ENCODE measurements at places on chromosomes 13 and 19. TPM values are rescaled to one million over a fixed set of nuclear protein-coding genes. Genes with fewer than 3 reads are reported as not detected.

The MYBPC2 gene
- total RNA-seq: not detected

The ZNF155 gene
- total RNA-seq: 6.8 TPM

DNA sequence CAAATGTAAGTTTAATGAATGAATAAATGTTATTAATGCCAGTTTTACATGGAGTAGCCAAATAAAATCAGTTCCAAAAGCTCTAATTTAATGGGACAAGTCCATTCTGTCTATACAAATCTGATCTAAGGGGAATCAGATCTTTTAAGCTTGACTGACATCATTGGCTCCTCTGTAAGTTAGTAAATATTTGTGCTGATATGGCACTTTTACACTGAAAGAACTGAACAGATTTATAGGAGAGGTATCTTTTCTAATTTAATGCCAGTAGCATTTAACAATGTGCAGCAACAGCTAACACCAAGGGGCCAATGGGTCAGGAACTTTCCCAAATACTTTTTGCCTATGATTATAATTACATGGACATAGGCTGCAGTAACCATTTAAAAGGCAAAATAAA lies 832.3 kb downstream of the PCDH17 start:
- H3K27me3 ChIP-seq: no peaks in the 10 kb centered on the region
- no peak overlapping the region for H3K27ac ChIP-seq
- no peaks in the 10 kb centered on the region for H3K4me1 ChIP-seq
- no peak overlapping the region for H3K4me3 ChIP-seq
- DNase-seq: no peak
- H3K36me3 ChIP-seq: no peaks in the 10 kb centered on the region

The ZNF506 gene
- total RNA-seq: 20.0 TPM

DNA sequence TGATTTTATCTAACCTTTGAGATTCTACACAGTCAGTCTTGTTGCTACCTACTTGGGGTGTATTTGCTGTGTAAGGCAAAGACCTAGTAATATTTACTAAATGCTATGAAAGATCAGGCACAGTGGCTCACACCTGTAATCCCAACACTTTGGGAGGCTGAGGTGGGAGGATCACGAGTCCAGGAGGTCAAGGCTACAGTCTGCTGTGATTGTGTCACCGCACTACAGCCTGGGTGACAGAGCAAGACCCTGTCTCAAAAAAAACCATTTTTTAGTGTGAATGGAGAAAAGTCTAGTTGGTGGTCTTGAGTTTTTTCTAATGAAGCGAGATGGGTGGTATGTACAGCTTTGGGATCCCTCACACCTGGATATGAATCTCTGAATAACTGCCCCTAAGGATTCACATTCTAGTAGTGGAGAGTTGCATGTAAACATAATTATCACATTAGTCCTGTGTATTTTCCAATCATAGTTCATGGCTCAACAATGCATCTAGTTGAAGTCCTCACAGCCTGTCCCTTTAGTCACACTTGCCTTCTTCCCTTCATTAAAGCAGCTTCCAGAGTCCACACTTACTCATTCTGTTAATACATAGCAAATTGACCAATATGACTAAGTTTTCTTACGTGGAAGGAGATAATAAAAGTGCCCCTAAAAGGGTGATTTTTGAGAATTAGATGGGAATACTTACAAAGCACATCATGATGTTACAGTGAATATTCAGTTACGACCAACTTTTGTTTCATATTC lies 7.5 kb downstream of the RPL21 start:
- H3K27me3 ChIP-seq: no peaks in the 10 kb centered on the region
- peaks cover 9% of the 10 kb centered on the region for H3K4me1 ChIP-seq
- peak overlapping the region; percentile 8 for H3K27ac ChIP-seq
- peak; percentile 33 for DNase-seq
- peaks cover 58% of the 10 kb centered on the region for H3K36me3 ChIP-seq

The SYNGR4 gene
- total RNA-seq: not detected

DNA sequence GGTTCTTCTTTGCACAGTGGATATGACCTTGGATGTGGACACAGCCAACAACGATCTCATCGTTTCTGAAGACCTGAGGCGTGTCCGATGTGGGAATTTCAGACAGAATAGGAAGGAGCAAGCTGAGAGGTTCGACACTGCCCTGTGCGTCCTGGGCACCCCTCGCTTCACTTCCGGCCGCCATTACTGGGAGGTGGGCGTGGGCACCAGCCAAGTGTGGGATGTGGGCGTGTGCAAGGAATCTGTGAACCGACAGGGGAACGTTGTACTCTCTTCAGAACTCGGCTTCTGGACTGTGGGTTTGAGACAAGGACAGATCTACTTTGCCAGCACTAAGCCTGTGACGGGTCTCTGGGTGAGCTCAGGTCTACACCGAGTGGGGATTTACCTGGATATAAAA lies 9.4 kb downstream of the RFPL4AL1 start:
- no peaks in the 10 kb centered on the region for H3K4me1 ChIP-seq
- no peaks in the 10 kb centered on the region for H3K27me3 ChIP-seq
- H3K27ac ChIP-seq: no peak overlapping the region
- no peak overlapping the region for H3K4me3 ChIP-seq
- no peaks in the 10 kb centered on the region for H3K36me3 ChIP-seq

The OR7A5 gene
- not detected for total RNA-seq

- H3K27ac ChIP-seq: no peak overlapping the region
- no peak overlapping the region for H3K4me3 ChIP-seq
- DNase-seq: no peak
- H3K27me3 ChIP-seq: no peaks in the 10 kb centered on the region
- no peaks in the 10 kb centered on the region for H3K36me3 ChIP-seq
These were observed 83.5 kb downstream of the PCDH9 start for GRCh38 chr13:67146523-67147130.

GRCh38 chr19:31718898-31719297 lies 369.7 kb upstream of the TSHZ3 start:
- H3K4me3 ChIP-seq: no peak overlapping the region
- DNase-seq: no peak
- H3K4me1 ChIP-seq: no peaks in the 10 kb centered on the region

DNA sequence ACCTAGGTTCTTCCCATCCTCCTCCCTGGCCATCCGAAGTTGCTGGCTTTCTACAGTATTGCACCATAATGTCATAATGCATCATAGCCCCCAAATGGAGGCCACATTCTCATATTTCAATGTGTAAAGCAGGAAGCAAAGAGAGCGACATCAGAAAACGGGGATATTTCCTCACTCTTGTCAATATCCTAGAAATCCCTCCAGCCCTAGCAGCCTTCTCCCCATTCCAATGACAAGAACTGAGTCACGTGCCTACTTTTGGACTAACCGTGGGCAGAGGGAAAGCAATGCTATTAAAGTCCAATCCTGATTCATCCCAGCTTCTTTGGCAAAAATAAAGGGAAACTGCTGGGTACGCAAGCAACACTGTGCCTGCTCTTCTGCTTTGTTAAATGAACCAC lies 4.3 kb upstream of the RAP2A start:
- H3K27me3 ChIP-seq: no peaks in the 10 kb centered on the region
- no peaks in the 10 kb centered on the region for H3K36me3 ChIP-seq
- peak; percentile 88 for DNase-seq
- peak overlapping the region; percentile 70 for H3K4me3 ChIP-seq

The ATP1A3 gene
- total RNA-seq: 0.11 TPM

The FGF22 gene
- total RNA-seq: 0.13 TPM

DNA sequence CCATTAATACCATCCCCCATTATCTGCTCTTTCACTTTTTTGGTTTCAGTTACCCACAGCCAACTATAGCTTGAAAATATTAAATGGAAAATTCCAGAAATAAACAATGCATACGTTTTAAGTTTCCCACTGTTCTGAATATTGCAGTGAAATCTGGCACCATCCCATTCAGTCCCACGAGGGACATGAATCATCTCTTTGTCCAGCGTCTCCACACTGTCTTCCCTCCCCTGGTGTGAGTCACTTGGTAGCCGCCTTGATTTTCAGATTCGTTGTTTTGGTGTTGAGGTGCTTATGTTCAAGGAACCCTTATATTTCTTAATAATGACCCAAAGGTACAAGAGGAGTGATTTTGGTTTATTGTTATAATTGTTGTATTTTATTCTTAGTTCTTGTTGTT lies 246.1 kb downstream of the DCT start:
- H3K36me3 ChIP-seq: no peaks in the 10 kb centered on the region
- peak overlapping the region; percentile 52 for H3K27ac ChIP-seq
- peaks cover 20% of the 10 kb centered on the region for H3K4me1 ChIP-seq
- peak; percentile 94 for DNase-seq
- no peaks in the 10 kb centered on the region for H3K27me3 ChIP-seq
- H3K4me3 ChIP-seq: peak overlapping the region; percentile 40

The SGTA gene
- 57.5 TPM for total RNA-seq

The SULT2A1 gene
- not detected for total RNA-seq

The URAD gene
- not detected for total RNA-seq

DNA sequence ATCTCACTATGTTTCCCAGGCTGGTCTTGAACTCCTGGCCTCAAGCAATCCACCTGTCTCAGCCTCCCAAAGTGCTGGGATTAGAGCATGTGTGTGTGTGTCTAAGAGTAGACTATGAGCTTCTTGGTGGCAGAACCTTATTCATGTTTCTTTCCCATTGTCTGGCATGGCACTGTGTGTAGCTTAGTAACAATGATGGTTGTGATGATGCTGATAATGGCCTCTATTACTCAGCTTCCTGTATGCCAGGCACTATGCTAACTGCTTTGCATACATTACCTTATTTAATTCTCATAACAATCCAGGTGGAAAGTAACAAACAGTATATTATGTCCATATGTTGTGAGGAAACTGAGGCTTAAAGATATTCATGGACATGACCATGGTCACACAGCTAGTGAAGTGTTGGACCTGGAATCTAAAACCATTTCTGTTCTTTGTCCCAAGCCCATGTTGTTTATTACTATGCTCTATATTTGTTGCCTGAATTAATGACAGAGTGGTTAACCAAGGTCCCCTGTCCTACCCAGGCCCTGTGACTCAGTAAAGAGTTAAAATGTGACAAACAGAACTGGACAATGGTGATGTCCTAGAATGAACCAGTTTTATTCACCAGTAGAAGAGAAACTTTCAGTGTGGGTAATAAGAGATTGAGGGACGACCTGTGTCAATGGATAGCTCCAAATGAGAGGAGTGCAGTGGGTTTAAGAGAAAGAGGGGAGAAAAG lies 109.6 kb downstream of the KLF5 start:
- H3K27ac ChIP-seq: no peak overlapping the region
- H3K36me3 ChIP-seq: no peaks in the 10 kb centered on the region
- H3K27me3 ChIP-seq: no peaks in the 10 kb centered on the region

DNA sequence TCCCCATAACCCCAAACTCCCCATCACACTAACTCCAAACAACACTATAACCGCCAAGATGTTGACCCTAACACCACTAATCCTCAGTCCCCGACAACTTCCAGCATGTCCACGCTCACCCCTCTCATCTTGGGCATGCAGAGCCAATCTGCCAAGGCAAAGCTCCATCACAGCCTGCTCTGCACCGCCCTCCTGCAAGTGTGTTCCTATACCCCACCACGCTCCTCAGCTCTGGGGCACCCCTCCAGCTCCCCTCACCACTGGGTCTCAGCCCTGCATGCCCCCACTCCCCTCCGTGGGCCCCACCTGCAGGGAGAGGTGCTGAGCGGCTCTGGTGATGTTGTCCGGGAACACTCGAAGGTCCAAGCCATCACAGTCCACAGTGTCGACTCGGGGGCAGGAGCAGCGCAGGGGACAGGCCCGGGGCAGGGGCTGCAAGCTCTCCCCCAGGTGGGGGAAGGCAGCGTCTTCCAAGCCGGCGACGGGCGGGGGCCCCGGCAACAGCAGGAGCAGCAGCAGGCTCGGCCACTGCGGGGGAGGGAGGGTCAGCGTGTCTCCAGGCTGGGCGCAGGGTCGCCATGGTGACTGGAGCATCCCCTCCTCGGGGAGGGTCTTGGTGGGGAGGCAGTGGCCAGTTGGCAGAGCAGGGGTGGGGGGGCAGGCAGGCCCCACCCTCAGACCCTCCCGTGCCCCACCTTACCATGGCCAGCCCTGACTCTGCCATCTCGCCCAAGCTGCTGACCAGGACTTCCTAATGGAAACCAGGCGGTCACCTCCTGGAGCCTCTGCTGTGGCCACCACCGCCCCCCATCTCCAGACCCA lies 527 bp downstream of the PODNL1 start:
- H3K4me1 ChIP-seq: peaks cover 6% of the 10 kb centered on the region
- peak overlapping the region; percentile 39 for H3K27ac ChIP-seq
- DNase-seq: peak; percentile 67

The GRIK5 gene
- total RNA-seq: not detected

DNA sequence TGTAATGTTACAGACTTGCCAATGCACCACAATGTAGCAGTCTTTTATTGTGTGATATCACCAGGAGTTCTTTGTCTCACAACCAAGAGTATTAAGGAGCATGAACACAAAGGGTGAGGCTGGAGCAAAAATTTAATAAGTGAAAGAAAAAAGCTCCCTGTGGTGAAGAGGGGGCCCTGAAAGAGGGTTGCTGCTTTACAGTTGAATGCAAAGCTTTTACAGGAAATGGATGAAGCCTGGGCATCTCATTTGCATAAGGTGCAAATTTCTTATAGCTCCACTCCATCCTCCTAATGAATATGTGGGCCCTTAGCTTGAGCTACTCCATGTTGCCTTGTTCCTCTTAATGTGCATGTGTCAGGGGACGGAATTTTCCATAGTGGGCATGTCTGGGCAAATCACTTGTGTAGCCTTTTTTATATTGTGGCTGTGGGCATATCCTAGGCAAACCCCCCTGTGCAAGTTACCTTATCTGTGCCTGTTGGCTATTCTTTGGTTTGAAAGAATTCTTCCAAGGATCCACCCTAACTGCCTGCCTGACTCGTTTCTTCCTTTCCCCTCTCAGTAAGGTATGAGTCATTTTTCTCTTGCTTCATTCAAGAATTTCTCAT lies 45.3 kb upstream of the TRPC4 start:
- H3K4me1 ChIP-seq: no peaks in the 10 kb centered on the region
- H3K27ac ChIP-seq: no peak overlapping the region

- no peak overlapping the region for H3K27ac ChIP-seq
- peaks cover 6% of the 10 kb centered on the region for H3K4me1 ChIP-seq
- no peaks in the 10 kb centered on the region for H3K27me3 ChIP-seq
- H3K4me3 ChIP-seq: no peak overlapping the region
- no peak for DNase-seq
These were observed 16.1 kb upstream of the TPT1 start for GRCh38 chr13:45356966-45357672.

- peak; percentile 89 for DNase-seq
- no peak overlapping the region for H3K4me3 ChIP-seq
- H3K27me3 ChIP-seq: no peaks in the 10 kb centered on the region
These were observed 437.3 kb upstream of the HTR2A start for GRCh38 chr13:47334173-47334572.

DNA sequence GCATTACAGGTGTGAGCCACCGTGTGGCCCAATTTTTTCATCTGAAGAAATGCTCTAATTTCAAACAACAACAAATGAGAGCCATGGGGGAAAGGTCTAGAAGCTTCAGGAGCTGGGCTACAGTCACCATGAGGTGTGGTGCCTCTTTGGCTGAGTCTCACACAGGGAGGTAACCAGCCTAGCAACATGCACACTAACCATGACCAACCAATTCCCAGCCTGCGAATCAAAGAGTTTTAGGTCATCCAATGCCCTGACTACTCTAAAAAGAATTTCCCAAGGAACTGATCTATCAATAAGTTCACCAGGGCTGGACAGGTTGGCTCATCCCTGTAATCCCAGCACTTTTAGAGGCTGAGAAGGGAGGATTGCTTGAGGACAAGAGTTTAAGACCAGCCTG lies 29.9 kb downstream of the PBX4 start:
- H3K4me3 ChIP-seq: no peak overlapping the region
- no peaks in the 10 kb centered on the region for H3K36me3 ChIP-seq
- no peak overlapping the region for H3K27ac ChIP-seq
- peaks cover 13% of the 10 kb centered on the region for H3K4me1 ChIP-seq
- no peaks in the 10 kb centered on the region for H3K27me3 ChIP-seq

The ZNF579 gene
- 7.1 TPM for total RNA-seq

- no peak overlapping the region for H3K4me3 ChIP-seq
- H3K27ac ChIP-seq: no peak overlapping the region
These were observed 47.9 kb upstream of the ZNRF4 start for GRCh38 chr19:5407356-5407755.

The VPS36 gene
- total RNA-seq: 55.1 TPM

- no peak overlapping the region for H3K27ac ChIP-seq
- no peak overlapping the region for H3K4me3 ChIP-seq
- H3K4me1 ChIP-seq: no peaks in the 10 kb centered on the region
- no peaks in the 10 kb centered on the region for H3K27me3 ChIP-seq
These were observed 580.6 kb downstream of the LMO7 start for GRCh38 chr13:76216729-76217128.
